ENCODE measurements at places on chromosomes 5 and 9.
A peak's percentile ranks its signal among the peaks of the same experiment; 100 is the strongest.

- no peak for ATAC-seq
Observed at GRCh38 chr9:13716601-13717321, 437.3 kb upstream of the MPDZ start.

GRCh38 chr9:26983340-26983739, 22.1 kb downstream of the LRRC19 start:
- ATAC-seq, result no peak

- ATAC-seq, result no peak
Observed at GRCh38 chr9:104068546-104068945, 25.6 kb upstream of the SMC2 start.

- ATAC-seq, result no peak
Observed at GRCh38 chr5:125032286-125032685, 285.8 kb upstream of the ZNF608 start.

DNA sequence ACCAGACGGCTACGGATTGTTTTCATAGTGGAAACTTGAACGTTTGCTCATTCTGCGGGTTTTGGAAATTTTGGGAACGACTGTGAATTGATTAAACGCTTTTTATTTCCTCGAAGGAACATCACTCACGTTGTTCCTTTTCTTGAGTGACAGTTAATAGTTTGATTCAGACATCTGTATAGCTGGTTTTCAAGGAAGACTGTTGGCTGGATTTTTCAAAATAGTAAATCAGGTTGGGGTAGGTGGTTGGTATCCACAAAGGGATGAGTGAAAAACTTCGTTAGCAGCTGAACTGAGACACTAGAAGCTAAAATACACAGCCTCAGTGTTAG, 1.1 kb downstream of the TGFBR1 start:
- ATAC-seq, result no peak

- no peak for ATAC-seq
Observed at GRCh38 chr9:104826911-104827310, 63.0 kb downstream of the NIPSNAP3B start.

- no peak for ATAC-seq
Observed at GRCh38 chr9:27861887-27862286, 288.6 kb upstream of the C9orf72 start.

- no peak for ATAC-seq
Observed at GRCh38 chr9:21454149-21454548, 13.9 kb downstream of the IFNA1 start.

GRCh38 chr9:9950813-9951212, 662.0 kb downstream of the PTPRD start:
- ATAC-seq, result peak; percentile 40

GRCh38 chr5:54063817-54064216, 246.6 kb downstream of the ARL15 start:
- ATAC-seq, result no peak

GRCh38 chr9:118059484-118060278, 355.5 kb downstream of the TLR4 start:
- ATAC-seq, result no peak

DNA sequence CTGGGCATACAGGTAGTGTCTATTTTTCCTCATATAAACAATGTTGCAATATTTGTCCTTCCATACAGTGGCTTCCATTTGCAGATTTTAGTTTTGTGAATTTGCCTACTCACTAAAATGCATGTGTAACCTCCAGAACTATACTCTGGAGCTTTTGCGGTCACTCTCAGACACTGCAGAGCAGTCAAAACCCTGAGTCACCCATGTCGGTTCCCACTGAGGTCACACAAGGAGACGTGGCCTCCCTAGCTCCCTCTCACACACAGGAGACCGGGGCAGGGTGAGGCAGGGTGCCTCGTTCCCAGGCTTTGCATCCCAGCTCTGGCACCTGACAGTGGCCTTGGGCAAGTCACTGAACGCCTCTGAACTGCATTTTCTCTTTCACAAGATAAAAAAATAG, 55.5 kb upstream of the ZNF354A start:
- ATAC-seq, result no peak

GRCh38 chr9:70805949-70806348, 315.5 kb downstream of the TRPM3 start:
- ATAC-seq, result no peak

GRCh38 chr5:67366276-67366675, 169.7 kb upstream of the CD180 start:
- no peak for ATAC-seq

- no peak for ATAC-seq
Observed at GRCh38 chr9:93222890-93223259, 38.9 kb downstream of the WNK2 start.

- ATAC-seq, result no peak
Observed at GRCh38 chr5:174733091-174733690, 8.8 kb downstream of the MSX2 start.

GRCh38 chr5:144183254-144183889, 12.7 kb downstream of the KCTD16 start:
- ATAC-seq, result no peak

GRCh38 chr9:83271665-83272071, 208.7 kb upstream of the RASEF start:
- ATAC-seq, result no peak

DNA sequence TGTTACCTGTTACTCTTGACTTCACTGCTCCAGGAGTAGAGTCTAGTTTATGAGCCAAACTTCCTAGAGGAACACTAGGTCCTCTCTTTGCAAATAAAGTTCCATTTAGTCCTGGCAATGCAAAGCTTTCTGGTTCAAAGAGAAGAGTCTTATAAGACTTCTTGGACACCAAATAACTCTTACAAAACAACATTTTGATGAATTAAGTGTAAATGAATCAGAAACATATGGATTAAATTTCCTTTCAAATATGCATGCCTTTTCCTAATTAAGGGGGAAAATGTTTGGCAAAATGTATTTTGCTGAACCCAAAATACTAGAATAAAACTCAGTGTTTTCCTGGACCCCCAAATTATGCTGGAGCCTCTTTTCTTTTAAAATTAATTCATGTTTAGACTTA, 388.0 kb downstream of the FGF10 start:
- no peak for ATAC-seq
